ENCODE measurements at places on chromosomes 4 and X.

- DNase-seq = no peak
These were observed 107.8 kb downstream of the GABRA3 start for GRCh38 chrX:152343306-152343705.

- no peak for DNase-seq
These were observed 2.4 kb downstream of the NKX3-2 start for GRCh38 chr4:13541720-13542576.

DNA sequence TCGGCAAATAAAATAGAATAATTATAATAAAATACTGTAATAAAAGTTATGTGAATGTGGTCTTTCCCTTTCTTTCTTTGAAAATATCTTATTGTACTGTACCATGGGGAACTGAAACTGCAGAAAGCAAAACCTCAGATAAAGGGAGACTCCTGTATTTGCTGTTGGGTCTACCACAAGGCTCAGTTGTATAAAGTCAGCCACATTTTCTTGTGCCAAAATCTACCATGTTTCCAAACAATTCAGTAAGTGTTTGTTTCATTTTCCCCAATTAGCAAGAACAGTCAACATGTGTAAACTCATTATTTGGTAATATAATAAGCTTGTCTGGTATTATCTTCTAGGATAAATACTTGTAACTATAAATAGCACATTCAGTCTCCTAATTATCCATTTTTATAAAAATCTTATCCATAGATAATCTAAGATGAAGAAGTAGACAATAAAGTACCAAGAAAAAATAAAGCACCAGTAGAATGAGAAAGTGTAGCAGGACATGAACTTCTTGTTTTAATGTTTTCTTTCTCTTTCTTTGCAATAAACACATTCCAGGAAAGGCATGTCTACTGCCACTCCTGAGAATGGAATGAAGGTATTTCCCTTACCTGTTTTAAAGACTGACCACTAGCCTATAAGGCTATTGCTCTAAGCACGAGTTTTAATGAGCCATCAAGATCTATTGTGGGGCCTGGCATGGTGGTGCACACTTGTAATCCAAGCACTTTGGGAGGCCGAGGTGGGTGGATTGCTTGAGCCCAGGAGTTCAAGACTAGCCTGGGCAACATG, 15.0 kb upstream of the OTUD4 start:
- no peak for DNase-seq

DNA sequence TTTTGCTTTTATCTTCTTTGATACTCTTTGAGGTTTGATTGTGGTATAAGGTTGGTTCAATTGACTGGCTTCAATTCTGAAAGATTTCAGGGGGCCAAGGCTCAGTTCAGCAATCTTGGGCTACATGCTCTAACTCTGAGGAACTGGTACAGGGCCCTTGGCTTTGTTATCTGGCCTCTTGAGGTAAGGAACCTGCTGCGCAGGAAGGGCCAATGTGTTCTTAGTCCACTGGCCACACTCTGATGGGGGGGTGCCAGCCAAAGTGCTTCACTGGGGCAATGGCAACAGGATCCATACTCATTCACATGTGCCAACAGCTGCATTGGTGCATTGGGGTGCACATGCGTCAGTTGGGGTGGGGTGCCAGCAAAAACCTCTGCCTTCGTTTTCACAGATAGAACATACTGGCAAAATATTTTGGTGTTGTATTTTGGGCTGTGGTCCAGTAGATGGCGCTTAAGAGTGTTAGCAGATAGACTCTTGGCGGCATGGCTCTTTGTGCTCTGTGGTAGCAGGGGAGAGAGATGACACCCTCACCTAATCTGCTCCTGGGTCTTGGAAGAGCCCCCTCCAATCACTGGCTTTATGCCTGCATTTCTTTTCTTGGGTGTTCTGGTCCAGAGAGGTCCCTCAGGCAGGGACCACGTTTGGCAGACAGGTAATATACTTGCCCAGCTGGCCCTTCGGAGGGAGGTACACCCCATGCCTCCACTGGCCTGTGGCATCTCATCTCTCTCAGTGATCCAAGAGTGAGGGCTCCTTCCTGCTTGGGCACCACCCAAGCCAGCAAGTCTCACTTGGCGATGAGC, 42.9 kb downstream of the NDST3 start:
- DNase-seq = peak; percentile 1

- no peak for DNase-seq
These were observed 30.7 kb downstream of the HS3ST1 start for GRCh38 chr4:11397819-11398610.

- DNase-seq = no peak
These were observed 10.4 kb upstream of the ARHGEF38 start for GRCh38 chr4:105542039-105542438.

- DNase-seq = no peak
These were observed 86.6 kb downstream of the DDIT4L start for GRCh38 chr4:100103671-100104070.

GRCh38 chr4:57129477-57129876, 19.3 kb upstream of the IGFBP7 start:
- no peak for DNase-seq

DNA sequence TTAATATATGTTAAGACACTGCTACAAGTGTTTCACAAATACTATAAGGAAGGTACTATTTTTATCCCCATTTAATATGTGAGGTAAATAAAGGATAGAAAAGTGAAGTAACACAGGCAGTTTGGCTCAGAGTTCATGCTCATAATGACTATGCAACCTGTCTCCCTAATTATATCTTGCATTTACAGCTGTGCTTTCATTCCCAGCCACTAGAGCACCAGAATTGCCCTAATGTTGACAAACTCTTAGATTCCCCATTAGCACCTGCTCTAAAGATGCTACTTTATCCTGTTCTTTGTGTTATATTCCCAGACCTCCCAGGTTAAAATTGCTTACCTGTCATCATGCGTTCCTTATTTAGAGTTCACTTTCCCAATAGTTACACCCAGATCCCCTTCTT, 833.6 kb downstream of the CCSER1 start:
- no peak for DNase-seq

DNA sequence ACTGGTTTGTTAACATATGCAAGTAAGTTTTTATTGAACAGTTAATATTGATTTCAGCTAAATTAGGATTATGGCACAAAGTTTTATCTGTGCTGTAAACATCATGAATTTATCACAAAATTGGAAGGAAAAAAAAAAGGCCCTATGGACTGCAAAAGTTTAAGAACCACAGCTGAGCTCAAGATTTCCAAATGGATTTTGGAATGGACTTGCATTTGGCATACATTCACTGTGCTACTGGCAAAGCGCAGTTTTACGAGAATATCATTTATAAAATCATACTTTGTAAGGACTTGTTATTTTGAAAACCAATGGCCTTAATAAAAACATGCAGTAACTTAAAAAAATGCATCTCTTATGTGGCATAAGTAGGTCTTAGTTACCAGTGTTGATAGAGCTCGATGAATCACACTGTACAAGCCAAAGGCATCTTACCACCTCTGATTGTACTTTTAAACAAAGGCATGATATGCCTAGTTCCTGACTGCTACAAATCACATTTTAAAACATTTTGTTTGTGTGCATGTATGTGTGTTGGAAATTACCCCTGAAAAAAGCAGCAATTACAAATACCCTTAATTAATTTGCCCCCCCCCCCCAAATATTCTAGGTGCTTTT, 58.6 kb downstream of the TAB3 start:
- DNase-seq = no peak

DNA sequence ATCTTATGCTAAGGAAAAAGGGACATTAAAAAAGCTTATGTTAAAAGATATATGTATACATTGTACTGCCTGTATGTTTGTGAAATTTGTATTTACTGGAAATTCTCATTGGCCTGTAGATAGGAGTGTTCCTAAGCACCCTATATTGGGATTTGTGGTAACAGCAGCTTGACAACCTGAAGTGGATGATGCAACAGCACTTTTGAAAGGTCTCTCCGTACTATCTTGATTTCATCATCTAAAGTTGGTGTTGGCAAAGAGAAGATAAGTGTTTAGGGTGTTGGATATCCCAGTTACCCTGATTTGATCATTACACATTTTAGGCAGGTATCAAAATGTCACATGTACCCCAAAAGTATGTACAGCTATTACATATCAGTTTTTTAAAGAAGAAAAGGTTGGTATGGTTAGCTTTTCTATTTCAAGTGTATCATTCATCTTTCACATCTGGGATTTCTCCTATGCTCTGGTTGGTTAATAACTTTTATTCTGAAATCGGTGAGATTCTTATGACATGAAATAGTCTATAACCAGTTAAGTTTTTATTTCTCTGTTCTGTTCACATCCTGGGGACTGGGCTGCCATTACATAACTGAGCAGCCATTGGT, 10.3 kb downstream of the HADH start:
- no peak for DNase-seq

All from LNCaP clone FGC (cell line).